ENCODE measurements at places on chromosomes 7 and 10.

GRCh38 chr10:63068246-63068645 is 64.9 kb upstream of the NRBF2 start:
- no peak for DNase-seq

DNA sequence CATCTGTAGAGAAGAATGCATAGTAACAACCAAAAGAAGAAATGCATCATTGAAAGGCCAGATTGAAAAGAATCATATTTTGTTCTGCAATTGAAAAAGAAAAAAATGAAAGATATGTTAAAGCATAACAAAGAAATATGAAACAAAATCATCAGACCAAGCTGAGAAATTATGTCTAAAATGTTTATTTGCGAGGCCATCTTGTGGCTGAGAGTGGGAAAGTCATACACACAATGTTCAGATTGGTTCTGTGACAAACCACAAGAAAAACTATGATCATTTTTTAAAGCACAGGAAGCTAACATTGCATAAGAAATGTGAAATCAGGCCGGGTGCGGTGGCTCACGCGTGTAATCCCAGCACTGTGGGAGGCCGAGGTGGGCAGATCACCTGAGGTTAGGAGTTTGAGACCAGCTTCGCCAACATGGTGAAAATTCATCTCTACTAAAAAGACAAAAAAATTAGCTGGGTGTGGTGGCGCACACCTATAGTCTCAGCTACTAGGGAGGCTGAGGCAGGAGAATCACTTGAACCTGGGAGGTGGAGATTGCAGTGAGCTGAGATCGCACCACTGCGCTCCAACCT is 36.6 kb downstream of the ABCB5 start:
- DNase-seq, result no peak

DNA sequence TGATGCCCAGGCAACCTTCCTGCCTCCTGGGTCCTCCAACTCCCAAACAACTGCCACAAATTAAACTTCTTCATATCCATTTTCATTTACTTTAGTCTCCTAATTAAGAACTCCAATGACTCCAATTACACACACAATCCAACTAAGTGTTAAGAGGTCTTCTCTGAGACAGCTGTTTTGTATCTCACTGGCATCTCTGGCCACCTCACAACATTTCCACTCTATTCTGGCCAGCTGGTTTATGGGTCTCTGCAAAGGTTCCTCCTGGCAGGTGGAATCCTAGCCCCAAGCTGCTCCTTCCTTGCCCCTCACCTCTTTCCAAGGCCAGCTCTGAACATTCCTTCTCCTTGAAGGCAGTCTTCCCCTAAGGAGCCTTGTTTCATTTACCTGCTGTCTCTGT is 123.1 kb upstream of the HPS1 start:
- no peak for DNase-seq

GRCh38 chr7:40815512-40815911 is 680.7 kb downstream of the SUGCT start:
- no peak for DNase-seq

GRCh38 chr7:18762189-18762588 is 266.6 kb downstream of the HDAC9 start:
- DNase-seq, result no peak

DNA sequence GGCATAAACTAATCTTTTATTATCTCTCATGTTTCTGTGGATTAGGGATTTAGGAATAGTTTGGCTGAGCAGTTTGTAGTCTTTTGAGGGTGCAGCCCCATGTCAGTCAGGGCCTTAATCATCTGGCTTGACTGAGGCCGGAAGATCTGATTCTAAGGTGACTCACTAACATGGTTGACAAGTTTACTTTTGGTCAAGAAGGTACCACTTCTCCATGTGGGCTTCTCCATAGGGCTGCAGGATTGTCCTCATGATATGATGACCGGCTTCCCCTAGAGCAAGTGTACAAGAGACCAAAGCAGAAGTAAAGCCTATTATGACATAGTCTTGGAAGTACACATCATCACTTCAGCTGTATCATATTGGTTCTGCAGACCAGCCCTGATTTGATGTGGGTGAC is 45.9 kb upstream of the OIT3 start:
- DNase-seq, result no peak

GRCh38 chr7:2796358-2797352 is 47.5 kb downstream of the GNA12 start:
- no peak for DNase-seq

GRCh38 chr7:6482307-6482706 is 34.6 kb upstream of the DAGLB start:
- DNase-seq, result no peak

DNA sequence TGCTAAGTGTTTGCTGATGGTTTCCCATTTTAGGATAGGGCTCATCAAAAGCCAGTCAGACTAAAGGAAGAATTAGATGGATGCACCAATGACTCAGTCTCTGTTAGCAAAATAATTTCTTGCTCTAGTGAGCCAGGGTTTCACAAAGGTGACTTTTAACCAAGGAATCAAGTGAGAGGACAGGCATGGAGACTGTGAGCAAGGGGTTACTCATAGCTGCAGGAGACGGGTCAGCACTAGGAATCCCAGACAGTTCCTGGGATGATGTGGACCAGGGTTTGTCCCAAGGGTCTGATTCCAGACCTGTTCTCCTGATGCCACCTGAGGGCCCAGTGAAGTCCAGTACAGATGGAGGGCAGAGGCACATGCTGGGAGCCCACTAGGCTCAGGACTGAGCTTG is 138.1 kb downstream of the NOC3L start:
- no peak for DNase-seq

DNA sequence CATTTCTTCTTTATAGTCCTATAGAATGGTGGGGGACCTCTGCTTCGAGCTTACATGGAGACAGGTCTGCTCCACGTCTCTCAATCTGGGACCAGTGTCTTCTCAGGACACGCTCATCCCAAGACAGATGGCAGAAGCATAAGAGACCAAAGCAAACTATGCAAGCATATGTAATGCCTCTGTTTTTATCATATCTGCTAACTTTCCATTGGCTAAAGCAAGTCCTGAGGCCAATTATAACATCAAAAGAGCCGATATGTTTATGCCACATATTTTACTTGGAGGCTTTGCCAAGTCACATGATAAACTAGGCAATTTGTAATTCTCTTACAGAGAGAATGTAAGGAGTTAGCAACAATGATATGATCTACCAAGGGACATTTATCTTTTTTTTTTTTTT is 102.6 kb upstream of the NRBF2 start:
- DNase-seq, result no peak

DNA sequence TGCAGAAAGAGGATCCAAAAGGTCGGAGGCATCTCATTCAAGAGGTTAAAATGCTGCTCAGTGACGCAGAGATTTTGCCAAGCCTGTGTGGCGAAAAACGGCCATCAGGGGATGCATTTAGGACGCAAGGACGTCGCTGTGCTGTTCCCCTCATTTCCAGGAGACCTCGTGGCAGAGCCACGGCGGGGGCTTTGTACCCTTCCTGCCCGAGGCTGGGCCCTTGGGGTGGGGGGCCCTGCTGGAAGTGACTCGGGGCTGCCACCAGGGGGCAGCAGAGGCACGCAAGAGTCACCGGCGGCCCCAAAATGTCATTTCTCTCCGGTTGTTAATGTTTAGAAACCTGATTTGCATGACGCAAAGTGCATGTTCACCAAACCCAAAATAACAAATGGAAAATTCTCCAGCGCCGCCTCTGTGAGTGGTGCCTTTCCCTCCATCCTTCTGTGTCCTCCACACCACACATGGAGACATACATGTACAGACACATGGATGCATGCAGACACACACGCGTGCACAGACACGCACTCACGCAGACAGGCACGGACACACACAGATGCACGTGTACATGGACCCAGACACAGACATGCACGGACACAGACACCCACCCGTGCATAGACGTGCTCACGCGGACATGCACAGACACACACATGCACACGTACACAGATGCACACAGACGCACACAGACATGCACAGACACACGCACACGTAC is 51.0 kb upstream of the NKX6-2 start:
- peak; percentile 33 for DNase-seq

DNA sequence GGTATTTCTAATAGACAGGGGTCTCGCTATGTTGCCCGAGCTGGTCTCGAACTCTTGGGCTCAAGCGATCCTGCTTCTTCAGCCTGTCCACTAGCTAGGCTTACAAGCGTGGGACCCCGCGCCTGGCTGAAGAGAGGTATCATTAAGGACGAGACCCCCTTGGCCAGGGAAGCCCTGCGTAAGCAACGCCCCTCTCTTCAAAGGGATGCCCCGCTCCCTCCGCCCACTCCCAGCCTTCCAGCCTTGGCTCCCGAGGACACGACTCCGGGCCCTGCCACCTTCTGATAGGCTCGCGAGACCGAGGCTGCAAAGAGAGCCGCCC is 220 bp upstream of the ZKSCAN5 start:
- DNase-seq, result no peak

DNA sequence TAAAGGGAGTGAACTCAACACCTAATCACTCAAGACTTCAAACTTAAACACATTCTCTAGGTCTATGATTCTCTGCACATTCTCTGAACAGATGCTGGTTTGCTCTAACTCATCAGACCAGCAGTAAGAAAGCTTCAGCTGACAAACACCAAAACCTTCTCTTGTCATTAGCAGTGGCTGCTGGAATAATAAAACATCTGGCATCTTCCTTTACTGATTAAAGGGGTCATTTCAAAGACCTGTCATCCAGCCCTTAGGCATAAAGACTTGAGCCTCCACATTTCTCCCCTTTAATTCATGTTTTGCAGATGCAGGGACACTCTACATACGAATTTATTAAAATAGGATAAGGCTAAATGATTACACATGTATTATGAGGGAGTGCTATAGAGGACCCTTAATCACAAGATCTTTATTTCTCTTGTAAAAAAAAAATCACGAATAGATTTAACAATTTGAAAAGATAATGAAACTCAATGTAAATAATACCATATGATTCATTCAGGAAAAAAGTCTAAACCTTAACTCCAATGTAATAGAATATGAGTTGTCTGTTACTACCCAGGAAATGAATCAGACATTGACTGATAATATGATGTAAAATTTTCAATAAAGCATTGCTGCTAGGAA is 152.4 kb upstream of the GNAI1 start:
- no peak for DNase-seq

DNA sequence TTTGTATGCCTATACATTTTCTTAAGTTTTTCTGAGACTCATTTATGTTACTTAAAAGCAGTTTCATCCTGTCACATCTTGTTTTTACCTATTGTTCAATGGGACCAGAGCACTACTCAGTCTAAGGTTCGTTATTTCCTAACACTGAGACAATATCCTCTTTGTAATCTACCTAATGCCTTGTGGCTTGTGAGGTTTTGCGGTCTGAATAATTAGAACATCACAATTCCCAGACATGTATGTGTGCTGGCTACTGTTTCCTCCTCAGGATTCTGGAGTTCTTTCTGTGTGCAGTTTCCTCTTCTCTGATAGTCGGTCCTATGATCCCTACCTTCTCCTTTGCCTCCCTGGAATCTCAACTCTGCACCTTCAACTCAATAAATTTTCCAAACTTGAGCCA is 620.2 kb downstream of the ANKRD7 start:
- DNase-seq, result no peak

- no peak for DNase-seq
Observed at GRCh38 chr7:78542981-78543380, 744.4 kb downstream of the PHTF2 start.

DNA sequence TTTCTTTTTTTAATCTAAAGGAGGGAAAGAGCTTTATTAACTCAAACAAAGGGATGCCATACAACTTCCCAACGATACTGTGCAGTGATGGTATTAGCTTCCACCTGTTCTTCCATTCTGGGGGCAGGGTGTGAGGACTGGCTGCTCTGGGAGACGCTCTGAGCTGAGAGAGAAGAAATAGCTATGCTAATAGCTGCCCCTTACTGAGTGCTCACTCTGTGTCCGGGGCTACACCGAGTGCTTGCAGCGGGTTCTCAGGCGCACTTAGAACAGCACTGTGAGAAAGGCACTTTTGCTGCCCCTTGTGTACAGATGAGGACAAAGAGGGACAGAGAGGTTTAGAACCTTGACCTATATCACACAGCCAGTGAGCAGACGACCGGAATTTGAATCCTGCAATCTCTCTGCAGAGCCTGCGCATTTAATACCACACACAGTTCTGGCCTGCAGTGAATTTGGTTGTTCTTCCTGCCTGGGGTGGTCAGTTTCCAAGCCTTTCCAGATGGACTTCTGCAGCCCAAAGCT is 142.2 kb downstream of the PLPP4 start:
- no peak for DNase-seq

- no peak for DNase-seq
Observed at GRCh38 chr7:117875566-117875965, 2.3 kb upstream of the CTTNBP2 start.

GRCh38 chr7:44052771-44053365 is 8.4 kb downstream of the DBNL start:
- DNase-seq, result no peak

DNA sequence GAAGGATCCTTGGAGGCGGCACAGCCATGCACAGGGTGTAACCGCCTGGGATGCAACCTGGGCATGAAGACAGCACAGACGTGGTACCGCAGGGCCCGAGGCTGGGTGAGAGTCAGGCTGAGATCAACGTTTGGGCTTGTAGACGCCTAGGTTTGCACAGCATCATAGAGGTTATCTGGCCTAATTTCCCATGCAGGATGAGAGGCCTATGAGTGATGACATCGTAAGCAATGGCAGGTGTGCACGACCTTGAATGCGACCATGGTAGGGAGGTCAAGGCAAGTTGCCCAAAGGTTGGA is 7.5 kb downstream of the CALML3 start:
- no peak for DNase-seq

GRCh38 chr7:106143711-106144337 is 31.7 kb upstream of the SYPL1 start:
- no peak for DNase-seq

- no peak for DNase-seq
Observed at GRCh38 chr7:155555116-155555695, 8.8 kb upstream of the CNPY1 start.

DNA sequence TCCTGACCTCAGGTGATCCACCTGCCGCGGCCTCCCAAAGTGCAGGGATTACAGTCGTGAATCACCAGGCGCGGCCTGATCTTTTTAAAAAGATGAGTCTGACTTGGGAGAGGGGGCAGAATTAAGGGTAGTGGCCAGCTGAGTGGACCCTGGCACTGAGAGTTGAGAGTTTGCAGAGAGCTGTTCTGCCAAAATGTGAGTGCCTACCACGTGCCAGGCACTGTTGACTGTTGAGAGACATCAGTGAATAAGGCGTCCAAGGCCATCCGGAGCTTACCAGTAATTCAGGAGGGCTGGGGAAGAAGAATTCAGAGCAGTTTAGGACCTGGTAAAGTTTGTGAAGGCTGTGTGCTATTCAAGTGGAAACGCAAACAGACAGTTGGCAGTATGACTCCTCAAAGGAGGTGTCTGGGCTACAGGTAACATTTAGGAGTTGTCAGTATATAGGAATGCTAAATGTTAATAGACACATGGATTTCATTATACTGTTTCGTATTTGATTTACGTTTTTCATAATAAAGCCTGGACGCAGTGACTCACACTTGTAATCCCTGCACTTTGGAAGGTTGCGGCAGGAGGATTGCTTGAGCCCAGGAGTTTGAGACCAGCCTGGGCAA is 1.5 kb downstream of the NIPSNAP2 start:
- DNase-seq, result no peak

DNA sequence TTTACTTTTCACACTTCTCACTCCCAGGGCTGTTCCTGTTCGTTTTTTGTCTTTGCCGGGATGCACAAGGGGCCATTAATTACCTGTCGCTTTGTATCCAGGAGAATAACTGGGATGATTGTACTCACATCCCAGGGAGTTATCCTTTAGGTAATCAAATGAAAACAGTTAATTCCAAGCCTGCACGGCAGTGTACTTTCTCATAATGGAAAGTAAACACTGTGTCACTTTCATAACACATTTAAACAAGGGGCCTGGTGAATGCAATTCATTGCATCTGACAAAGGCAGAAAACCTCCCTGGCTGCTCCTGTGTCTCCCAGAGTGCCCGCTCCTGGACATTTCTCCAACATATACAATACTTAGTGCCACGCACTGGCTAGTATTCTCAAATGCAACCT is 138.7 kb upstream of the CELF2 start:
- DNase-seq, result no peak
